Left kidney (tissue), 8 donors: ENCODE measurements at places on chromosomes 3 and 15. TPM values are rescaled to one million over a fixed set of nuclear protein-coding genes. Genes with fewer than 3 reads are reported as not detected.

NPAP1 gene
- polyA plus RNA-seq = 2.1 TPM

NMNAT3 gene
- 11.9 TPM for polyA plus RNA-seq

ZCWPW2 gene
- polyA plus RNA-seq = 2.8 TPM

IL5RA gene
- polyA plus RNA-seq = 0.73 TPM

SMAD6 gene
- 25.4 TPM for polyA plus RNA-seq

WDR72 gene
- 82.4 TPM for polyA plus RNA-seq

NMB gene
- 4.2 TPM for polyA plus RNA-seq

PLSCR5 gene
- polyA plus RNA-seq = not detected

SERF2 gene
- 529 TPM for polyA plus RNA-seq

ZNF80 gene
- polyA plus RNA-seq = 0.15 TPM
